Hepatocyte (in vitro differentiated cells): ENCODE measurements at places on chromosomes 2 and 18. TPM values are rescaled to one million over a fixed set of nuclear protein-coding genes. Genes with fewer than 3 reads are reported as not detected.

IL1R2 gene
- total RNA-seq = 1.3 and 10.5 TPM in 2 replicates

AKAIN1 gene
- total RNA-seq = not detected in 2 replicates

MAP4K3 gene
- total RNA-seq = 65.1 and 72.1 TPM in 2 replicates

TTC32 gene
- 18.4 and 21.1 TPM in 2 replicates for total RNA-seq

COX5B gene
- total RNA-seq = 210 and 250 TPM in 2 replicates

WDR35 gene
- 4.6 TPM in 2 replicates for total RNA-seq

L3MBTL4 gene
- total RNA-seq = 7.6 and 14.1 TPM in 2 replicates

KCNG2 gene
- total RNA-seq = not detected in 2 replicates

SFTPB gene
- 13.0 and 27.6 TPM in 2 replicates for total RNA-seq

DNA sequence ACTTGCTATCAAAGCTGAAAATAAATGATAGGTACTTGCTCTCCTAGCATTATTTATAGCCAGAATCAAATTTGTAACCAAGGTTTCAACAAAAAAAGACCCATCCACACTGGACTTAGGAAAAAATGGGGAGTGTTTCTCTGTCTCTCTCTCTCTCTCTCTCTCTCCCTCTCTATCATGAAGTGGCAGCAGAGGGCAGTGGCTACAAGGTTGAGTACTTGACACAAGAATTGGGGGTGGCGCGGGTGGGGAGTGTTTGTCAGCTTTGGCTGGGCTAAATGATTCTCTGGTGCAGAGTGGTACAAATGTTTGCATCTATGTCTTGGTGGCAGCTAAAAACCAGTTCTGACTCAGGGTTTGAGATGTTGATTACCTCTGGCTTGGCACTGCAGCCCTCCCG is 85.0 kb downstream of the RBM43 start:
- DNase-seq = no peak

DNA sequence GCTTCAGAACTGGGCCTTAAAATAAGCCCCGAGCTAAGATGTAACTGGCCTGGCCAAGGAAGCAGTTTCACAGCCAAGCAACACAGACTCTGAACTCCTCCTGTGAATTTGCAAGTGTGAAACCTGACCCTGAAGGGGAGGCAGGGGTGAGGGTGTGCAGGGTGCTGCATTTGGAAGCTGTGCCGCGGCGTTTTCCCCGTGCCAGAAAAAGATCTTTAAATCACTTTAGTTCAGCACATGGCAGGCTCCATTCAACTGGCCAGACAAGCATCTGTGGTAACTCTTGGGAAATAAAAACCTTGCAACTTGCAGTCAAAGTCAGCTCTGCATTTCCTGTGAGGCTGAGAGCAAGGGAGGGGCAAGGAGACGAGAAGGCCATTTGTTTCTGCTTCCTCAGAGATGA is 209.3 kb upstream of the SOX11 start:
- DNase-seq = peak; percentile 34

DNA sequence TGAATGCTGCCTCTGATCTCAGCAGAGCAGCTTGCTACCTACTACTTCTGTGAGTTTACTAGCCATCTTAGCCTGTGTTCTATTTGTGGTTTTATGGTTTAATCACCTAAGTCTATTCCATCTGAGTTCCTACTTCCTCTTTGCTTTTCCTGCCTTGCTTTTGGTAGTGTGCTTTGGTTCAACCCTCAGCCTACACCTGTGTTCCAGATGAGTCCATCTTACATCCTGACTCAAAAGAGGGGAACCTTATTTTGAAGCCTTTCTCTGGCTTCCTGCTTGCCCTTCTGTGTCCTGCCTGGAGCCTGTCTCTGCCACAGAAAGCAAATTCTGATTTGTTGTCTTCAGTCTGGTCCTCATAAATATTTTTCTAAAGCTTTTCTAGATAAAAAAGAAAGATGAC is 530.3 kb upstream of the MEX3C start:
- DNase-seq = no peak

DNA sequence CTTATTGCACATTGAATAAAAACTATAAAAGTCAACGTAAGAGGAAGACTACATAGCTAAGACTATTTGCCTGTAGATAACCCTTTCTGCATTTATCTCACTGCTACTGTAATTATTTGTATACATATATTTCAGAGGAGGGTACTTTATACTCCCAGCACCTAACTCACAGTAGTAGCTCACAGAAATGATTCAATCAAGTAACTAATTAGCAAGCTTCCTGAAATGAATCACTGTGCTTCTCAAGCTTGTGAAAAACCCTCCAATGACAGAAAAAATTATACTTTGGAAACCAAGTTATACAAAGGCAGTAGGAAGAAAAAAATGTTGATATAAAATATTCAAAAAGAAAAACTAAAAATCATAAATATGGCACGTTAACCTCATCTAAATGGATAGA is 124.9 kb downstream of the NBAS start:
- no peak for DNase-seq

- DNase-seq = no peak
Observed at GRCh38 chr2:74864728-74865722, 31.1 kb downstream of the HK2 start.

DNA sequence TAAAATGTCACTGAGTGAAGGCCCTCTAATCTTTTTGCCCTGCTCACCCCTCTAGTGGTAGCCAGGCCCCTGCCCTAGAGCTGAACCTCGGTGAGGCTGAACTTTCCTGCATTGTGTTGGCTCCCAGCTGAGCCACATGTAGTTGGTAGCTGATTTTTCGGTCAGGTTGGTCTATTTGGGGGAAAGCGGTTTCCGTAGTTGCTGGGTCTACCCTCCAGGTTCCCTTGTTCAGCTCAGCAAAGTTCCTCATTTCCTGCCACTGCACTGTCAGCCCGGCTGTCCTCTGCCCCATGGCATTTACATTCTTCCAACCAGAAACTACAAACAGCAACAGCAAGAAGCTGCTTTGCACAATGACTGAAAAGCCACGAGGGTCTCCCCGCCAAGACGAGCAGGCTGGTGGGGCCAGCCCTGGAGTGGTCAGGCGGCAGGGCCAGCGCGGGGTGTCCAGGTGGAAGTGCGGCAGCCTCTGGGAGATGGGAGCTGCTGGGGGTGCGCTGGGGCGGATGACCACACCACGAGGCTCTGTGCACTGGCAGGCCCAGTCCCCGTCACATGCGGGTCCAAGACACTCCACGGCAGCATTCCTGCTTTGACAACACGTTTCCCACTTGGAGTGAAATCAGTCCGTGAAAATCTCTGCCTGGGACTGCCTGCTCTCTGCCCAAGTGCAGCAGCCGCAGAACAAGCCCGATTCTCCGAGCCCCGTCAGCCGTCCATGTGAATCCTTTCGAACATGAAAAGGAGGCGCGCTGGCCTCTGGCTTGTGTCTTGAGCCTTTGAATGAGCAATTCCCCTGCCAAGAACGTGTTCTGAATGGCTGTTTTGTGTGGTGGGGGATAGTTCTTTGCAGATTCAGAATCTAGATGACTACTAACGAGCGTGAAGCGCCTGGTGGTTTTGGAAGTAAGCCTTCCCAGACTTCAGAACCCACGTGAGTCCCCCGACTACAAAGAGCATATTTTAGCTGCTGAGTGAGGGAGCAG is 159.4 kb downstream of the ASB1 start:
- DNase-seq = no peak
